ENCODE measurements at places on chromosomes 13 and 19.

GRCh38 chr19:7862413-7862951 is 11.7 kb downstream of the PRR36 start:
- DNase-seq = peak; percentile 67

GRCh38 chr19:55368701-55369563 is 1.3 kb downstream of the IL11 start:
- peak; percentile 57 for DNase-seq

DNA sequence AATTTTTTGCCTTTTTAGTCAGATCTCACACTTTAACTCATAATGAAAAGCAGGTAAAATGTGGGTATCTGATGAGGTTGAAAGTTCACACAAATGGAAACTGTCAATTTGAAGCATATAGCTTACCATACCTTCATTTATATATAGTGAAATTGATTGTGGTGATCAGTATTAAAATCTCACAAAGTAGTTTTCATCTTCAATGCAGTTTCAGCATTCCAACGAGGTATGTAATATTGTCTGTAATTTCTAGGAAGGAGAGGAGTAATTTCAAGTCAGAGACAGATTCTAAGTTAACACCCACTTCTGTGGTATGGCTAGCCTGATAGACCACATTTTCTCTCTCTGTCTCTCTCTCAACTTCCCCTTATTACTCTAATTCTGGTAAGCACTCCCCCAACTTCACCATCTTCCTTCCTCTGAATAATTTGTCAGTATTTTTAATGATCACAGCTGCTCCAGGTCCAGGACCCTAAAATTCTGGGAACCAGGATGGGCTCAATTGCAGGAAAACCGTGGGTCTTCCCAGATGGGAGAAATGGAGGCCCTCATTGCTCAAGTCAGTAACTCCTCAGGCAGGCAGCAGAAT is 455.7 kb downstream of the FGF9 start:
- no peak for DNase-seq

- no peak for DNase-seq
Observed at GRCh38 chr19:28956961-28957360, 256.0 kb downstream of the UQCRFS1 start.

- no peak for DNase-seq
Observed at GRCh38 chr13:91174886-91175501, 172.5 kb upstream of the MIR17HG start.

DNA sequence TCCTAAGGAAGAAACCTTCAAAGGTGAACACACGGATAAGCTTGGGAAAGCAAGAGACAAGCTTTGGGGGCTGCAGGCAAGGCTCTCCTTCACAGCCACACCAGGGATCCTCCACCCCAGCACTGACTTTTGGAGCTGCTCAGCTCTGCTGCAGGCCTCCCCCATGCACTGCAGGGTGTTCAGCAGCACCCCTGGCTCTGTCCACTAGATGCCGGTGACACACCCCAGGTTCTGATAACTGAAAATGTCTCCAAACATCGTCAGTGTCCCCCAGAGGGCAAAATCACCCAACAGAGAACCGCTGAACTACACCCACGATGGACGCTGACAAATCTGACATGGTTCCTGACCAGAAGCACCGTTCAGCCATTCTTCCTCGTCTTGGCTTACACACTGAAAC is 90.5 kb downstream of the STK24 start:
- no peak for DNase-seq

- DNase-seq = peak; percentile 98
Observed at GRCh38 chr19:18650468-18651041, 13.7 kb downstream of the KLHL26 start.

DNA sequence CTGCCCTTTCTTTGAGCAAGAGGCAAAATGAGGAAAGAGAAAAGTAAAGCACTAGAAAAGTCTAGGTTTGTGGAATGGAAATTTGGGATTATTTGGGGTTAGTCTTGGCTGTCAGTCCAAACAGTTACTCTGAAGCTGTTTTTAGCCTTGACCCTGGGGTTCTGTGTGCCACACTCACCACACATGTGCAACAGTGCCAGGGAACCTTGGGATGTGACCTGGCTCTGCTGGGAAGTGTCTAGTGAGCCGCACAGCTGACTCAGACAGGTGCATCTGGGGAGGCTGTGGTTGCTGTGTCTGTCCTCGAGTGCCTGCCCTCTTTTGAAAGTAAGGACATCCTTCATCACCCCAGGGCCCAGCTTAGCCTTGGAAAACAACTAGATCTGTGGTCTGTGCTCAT is 15.8 kb downstream of the MICOS13 start:
- DNase-seq = no peak

- no peak for DNase-seq
Observed at GRCh38 chr13:26531742-26532141, 25.7 kb upstream of the WASF3 start.

DNA sequence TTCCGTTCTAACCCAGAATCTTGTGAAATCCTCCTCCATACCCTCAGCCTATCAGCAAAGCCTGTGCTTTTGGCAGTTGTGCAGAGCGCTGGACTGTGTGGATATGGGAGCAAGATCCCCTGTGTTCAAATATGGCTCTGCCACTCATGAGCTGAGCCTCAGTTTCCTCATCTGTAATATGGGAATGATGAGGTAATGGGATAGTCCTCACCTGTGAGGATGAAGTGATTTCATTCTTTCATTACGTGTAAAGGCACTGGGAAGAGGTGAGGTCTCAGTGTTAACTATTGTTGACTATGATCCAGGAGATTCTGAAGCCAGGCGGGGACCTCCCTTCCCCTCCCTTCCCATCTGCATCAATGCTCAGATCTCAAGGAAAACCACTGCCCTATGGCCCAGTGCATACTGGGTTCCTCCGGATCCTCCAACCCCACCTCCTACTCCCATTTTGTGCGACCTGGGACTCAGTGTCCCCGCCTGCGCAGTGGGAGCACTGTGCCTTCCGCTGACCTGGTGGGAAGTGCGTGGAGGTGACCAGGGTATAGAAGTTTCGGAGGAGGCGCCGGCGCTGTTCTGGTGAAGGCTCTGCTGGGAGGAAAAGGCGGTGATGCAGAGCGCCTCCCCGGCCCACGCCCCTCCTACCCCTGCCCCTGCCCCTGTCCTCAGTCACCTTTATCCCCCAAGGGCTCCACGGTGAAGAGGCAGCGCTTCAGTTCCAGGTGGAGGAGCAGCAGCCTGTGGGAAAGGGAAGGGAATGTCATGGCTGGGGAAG is 5.0 kb downstream of the FUZ start:
- DNase-seq = no peak

GRCh38 chr19:19751846-19752245 is 18.9 kb upstream of the ZNF14 start:
- DNase-seq = no peak

DNA sequence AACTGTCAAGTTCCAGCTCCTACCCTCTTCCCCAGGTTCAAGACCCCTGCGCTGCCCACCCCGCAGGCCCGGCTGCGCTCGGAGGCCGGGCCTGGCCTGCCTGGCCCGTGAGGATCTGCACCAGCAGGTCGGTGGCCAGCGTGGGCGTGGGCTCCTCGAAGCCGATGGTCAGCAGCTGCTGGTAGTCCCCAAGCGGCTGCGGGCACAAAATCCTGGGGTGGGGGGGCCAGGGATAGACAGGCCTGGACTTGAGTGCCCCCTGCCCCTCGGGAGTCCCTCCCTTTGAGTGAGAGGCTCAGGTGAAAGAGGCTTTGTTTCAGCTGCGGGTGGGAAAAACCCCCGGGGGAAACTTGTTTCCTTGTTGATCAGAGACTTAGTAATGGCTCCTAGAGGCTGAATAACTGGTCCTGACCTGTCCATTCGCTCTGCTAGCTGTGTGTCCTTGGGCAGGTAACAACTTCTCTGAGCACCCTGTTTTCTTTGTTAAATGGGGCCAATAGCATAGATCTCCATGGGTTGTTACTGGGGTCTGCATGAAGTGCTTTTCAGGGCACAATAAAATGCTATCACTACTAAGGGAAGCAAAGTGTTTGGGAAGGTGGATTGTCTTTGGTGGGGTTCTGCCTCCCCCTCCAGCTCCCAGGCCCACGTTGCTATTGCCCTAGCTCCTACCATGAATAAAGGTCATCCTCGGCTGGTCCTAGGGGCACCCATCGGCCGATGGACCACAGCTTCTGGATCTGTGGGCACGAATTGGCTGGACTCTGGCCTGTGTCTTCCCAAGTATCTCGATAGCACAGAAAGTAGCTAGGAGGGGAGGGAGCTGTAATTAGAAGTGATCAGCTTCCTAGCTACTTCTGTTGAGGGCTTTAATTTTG is 3.5 kb downstream of the C19orf67 start:
- DNase-seq = no peak

- DNase-seq = no peak
Observed at GRCh38 chr19:19549804-19550464, 11.9 kb downstream of the CILP2 start.

- no peak for DNase-seq
Observed at GRCh38 chr13:55617241-55617640, 1523.5 kb upstream of the PRR20A start.

DNA sequence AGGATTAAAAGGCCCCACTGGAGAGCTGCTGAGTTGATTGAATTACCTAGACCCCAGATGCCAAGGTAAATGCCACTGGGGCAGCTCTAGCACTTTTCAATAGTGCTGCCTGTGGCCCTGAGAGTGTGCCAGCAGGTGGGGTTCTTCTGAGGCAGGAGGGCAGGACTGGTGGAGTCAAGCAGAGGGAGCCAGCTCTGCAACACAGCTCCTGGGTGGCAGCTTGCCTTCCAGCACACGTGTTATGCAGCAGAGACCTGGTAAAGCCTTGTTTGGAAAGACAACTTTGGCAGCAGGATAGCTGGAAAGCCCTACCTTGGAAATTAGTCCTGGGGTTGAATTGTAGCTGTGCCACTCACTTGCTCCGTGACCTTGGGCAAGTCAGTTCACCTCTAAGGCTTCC is 306.6 kb downstream of the ATP8A2 start:
- no peak for DNase-seq

DNA sequence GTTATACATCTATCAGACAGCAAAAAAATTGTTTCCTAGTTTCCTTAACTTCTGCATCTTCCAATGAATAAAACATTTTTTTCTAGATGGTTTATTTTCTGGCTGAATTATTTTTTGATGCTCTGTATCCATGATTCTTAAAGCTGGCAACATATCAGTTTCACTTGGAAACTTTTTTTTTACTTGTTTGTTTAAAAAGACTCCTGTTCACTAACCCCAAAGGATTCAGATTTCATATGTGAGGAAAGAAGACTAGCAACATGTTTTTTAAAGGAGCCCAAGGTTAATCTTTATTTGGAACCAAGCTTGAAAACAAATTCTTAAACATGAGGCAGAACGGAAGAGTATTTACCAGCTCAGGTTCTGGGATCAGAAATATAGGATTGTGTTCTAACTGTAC is 632.3 kb downstream of the SLITRK6 start:
- peak; percentile 5 for DNase-seq

GRCh38 chr13:48303359-48304142 is at the start of gene RB1:
RB1 (plus strand) TSS chr13:48303751; CDS start chr13:48303913, 162 bp downstream.
- DNase-seq = peak; percentile 94

- peak; percentile 70 for DNase-seq
Observed at GRCh38 chr19:480016-480855, 16.1 kb upstream of the MADCAM1 start.

- no peak for DNase-seq
Observed at GRCh38 chr19:53670345-53670744, 38.5 kb downstream of the DPRX start.

DNA sequence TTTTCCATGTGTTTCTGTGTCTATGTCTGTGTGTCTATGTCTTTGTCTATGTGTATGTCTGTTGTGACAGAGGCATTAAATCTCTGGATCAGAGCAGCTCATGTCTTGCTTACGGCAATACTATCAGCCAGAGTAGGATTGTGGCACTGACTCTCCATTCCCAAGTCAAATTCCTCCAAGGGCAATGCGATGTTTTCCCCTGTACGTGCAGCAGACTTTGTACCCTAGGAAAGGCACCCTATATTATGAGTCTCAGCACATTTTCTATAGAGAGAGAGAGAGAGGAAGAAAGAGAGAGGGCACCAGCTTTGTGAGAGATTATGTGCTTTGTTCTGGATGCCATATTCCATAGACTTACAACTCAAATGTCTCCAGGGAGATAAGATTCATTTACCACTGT is 11.1 kb downstream of the CYP4F3 start:
- DNase-seq = no peak

GRCh38 chr19:3184847-3185460 is 776 bp upstream of the NCLN start:
- no peak for DNase-seq

DNA sequence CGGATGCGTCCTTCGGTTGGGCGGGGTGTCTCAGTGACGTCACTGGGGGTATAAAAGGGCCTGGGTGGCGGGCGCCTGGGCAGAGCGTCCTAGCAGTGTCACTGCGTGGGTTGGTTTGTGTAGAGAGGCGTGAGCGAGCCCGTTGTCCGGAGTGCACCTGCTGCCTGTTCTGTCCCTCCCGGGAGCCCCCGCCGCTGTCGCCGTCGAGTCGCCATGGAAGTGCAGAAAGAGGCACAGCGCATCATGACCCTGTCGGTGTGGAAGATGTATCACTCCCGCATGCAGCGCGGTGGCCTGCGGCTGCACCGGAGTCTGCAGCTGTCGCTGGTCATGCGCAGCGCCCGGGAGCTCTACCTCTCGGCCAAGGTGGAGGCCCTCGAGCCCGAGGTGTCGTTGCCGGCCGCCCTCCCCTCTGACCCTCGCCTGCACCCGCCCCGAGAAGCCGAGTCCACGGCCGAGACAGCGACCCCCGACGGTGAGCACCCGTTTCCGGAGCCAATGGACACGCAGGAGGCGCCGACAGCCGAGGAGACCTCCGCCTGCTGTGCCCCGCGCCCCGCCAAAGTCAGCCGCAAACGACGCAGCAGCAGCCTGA is 2.9 kb downstream of the IER2 start:
- peak; percentile 98 for DNase-seq

DNA sequence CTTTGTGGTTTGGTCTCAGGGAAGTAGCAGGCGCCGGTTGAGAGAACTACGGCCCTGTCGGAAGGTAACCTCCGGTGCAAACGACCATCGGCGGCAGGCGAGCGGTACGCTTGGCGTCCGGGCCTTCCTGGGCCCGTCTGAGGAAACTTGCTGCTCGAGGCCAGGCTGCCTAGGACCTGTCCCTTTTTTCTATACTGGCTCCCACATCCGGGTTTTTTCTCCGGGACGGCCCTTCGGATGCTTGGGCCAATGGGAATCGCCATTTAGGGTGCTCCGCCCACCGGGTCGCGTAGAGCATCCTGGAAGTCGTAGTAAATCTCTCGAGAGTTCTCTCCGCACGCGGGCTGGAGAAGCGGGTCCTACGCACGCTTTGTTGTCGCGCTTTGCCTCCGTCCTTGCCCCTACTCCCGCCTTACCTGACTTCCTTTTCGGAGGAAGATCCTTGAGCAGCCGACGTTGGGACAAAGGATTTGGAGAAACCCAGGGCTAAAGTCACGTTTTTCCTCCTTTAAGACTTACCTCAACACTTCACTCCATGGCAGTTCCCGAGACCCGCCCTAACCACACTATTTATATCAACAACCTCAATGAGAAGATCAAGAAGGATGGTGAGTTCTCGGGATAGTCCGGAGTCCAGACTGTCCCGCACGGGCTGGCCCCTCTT is at the start of gene SNRPA:
TSS of gene SNRPA (plus strand) at position 330 of the 664 bp plus-strand sequence. CDS start at position 536, 206 bp downstream.
- DNase-seq = peak; percentile 99

- peak; percentile 87 for DNase-seq
Observed at GRCh38 chr19:1016647-1017114, 4.2 kb downstream of the TMEM259 start.

Measured in mesenchymal stem cell (in vitro differentiated cells and primary cell).